Urinary bladder (tissue), 4 donors: ENCODE measurements at places on chromosomes 1 and 21. TPM values are rescaled to one million over a fixed set of nuclear protein-coding genes. Genes with fewer than 3 reads are reported as not detected.

- DNase-seq = no peak
Measured at GRCh38 chr1:158101927-158102326, 78.8 kb upstream of the CD1D start.

DNA sequence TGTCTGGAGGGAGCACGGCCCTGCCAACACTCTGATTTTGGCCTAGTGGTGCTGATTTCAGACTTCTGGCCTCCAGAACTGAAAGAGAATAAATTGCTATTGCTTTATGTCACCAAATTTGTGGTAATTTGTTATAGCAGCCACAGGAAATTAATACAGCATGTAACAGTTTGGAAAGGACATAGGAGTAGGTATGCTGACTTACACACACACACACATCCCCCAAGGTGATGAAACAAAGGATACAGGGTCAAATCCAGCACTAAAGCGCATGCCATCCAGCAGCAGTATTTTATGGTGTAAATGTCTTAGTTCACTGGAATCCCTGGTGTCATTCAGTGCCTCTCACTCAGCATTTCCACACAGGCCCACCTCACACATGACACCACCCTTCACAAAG lies 72.2 kb upstream of the MAN1A2 start:
- DNase-seq = no peak

GRCh38 chr1:245693116-245693793 lies 538.5 kb downstream of the KIF26B start:
- DNase-seq = no peak

DNA sequence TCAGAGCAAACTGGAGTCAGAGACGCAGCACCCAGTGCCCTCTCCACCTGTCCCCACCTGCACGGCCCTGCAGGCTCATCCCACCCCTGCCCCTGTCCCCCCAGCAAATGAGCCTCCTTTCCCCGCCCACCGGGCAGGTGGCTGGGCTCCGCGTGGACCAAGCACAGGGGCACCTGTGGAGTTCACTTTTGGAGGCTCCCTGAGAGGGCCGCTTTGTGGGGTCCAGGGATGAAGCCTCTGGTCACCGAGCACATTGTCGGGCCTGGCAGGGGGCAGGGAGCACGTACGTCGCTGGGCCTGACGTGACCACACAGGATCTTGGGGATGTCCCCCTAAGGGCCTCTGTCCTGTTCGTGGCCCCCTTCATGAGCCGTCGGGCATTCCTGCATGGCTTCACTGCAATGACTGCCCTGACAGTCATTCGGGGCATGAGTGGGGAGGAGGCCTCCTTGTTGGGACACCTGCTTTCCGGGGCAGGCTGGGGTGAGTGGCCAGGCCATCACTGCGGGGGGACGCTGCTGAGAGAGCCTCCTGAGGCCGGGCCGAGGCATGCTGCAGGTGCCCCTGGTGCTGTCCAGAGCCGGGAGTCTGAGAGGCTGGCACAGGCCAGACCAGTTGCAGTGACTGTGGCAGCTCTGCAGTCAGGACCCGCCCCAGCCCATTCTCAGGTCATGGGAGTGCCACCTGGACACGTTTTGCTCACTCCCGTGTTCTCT lies 19.7 kb downstream of the SLX9 start:
- DNase-seq = no peak

DNA sequence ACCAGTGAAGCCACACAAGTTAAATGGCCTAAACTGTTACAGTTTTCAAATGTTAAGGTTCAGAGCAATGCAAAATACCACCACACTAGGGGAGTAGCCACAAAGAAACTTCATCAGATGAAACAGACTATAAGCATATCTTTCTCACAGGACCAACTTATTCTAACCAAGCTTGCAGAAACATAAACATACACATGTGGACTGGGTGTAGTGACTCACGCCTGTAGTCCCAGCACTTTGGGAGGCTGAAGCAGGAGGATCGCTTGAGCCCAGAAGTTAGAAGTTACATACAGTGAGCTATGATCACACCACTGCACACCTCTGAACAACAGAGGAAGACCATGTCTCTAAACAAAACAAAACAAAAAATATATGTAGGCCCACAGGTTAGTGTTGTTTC lies 17.3 kb downstream of the WDR47 start:
- DNase-seq = no peak

DNA sequence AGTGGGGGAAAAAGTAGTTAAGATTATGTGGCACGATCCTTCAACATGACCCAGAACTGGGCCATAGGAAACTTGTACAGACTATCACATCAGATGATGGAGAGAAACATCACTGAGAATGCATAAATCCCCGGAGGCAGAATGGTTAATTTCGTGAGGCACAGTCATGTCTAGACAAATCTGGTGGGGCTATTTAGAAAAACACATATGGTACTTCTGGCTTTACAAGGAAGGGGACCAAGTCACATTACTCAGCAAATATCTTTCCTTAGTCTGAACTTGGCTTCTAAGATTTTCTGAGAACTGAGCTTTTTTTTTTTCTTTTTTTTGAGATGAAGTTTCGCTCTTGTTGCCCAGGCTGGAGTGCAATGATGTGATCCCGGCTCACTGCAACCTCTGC lies 9.2 kb upstream of the UQCRHL start:
- DNase-seq = no peak

- no peak for DNase-seq
Measured at GRCh38 chr1:15803380-15803779, 4.1 kb downstream of the UQCRHL start.

DNA sequence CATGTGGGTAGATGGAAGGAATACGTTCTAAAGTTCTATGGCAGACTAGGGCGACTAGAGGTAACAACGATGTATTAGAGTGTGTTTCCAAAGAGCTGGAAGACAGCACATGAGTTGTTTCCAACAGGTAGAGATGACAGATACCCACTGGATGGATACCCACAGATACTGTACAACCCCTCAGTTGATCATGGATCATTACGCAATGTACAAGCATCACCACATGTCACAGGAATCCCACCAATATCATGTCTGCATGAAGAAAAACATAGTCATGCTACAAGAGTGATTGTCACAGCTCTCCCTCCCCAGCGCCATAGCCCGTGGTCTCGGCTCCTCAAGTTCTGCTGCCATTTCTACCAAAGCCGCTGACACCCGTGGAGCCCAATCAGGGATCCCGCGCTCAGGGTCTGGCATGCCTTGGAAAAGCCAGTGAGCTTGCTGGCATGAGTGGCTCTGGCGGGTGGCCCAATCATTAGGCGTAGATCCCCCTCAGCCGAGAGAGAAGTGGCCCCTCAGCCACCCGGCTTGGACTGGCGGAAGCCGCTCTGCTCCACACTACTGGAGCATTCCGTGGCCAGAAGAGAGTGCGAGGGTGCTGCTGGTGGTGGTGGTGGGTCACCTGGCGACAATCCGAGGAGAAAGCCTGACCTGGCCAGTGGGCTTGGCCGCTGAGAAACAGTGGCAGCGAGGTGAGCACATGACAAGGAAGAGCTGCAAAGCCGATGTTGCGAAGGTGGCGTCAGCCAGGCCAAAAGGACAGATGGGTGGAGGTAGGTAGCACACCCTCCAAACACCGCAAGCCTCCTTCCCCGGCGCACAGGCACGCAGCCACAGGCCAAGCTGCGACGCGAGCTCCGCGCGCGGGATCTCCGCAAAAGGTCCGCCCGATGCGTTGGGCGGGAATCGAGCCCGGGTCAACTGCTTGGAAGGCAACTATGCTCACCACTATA lies 65.7 kb upstream of the FCGR2A start:
- DNase-seq = no peak

GRCh38 chr1:2999138-2999537 lies 22.1 kb upstream of the ACTRT2 start:
- no peak for DNase-seq

DNA sequence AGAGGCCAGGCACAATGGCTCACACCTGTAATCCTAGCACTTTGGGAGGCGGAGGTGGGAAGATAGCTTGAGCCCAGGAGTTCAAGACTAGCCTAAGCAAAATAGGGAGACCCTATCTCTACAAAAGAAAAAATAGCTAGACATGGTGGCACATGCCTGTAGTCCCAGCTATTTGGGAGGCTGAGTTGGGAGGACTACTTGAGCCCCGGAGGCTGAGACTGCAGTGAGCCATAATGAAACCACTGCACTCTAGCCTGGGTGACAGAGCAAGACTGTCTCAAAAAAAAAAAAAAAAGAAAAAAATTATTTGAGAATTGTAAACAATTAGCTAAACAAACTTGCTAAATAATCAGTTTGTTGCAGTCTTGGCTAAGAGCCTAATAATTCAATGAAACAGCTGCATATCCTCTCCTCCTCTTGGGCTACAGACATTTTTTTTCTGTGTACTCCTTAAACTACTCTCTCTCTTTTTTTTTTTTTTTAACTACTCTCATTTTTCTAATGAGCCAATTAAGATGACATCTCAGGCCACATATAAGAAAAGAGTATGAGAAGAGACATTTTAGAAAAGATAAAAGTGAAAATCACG lies 10.5 kb upstream of the DNAJB4 start:
- no peak for DNase-seq

DNA sequence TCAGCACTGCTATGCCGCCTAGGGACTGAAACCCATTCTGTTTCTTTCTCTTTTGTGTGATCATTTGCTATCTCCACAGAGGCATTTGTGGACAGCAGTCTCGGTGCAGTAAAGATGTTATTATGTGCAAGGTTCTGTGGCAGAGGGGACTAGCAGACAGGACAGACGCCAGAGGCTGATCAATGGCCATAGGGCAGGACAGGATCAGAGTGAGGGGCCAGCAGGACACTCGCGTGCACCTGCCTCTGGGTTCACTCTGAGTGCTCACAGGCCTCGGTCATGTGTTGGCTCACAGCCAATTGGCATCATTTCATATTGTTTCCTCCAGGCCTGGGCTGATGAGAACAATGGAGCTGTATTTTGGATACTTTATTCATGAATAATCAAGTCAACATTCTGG lies 212.6 kb downstream of the TGFB2 start:
- peak; percentile 31 for DNase-seq

DNA sequence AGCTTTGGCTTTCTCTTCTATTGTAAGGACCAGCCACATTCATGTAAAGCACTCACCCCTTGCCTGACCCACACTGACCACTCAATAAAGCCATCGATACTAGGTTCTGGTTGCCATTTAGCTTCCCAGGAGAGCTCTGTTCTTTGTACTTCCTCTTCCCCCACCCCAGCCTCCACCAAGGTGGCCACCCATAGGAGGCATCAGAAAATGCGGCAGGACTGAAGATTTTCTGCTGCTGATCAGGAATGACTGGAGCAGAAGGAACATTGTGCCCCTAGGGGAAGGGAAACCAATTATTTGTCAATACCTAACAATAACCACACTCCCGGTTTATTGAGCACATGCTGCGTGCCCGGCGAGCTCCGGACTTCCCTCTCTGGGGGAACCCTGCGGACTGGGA lies 5.2 kb upstream of the SMIM12 start:
- no peak for DNase-seq

GRCh38 chr1:163168053-163168452 lies 34.7 kb downstream of the RGS5 start:
- DNase-seq = no peak

DNA sequence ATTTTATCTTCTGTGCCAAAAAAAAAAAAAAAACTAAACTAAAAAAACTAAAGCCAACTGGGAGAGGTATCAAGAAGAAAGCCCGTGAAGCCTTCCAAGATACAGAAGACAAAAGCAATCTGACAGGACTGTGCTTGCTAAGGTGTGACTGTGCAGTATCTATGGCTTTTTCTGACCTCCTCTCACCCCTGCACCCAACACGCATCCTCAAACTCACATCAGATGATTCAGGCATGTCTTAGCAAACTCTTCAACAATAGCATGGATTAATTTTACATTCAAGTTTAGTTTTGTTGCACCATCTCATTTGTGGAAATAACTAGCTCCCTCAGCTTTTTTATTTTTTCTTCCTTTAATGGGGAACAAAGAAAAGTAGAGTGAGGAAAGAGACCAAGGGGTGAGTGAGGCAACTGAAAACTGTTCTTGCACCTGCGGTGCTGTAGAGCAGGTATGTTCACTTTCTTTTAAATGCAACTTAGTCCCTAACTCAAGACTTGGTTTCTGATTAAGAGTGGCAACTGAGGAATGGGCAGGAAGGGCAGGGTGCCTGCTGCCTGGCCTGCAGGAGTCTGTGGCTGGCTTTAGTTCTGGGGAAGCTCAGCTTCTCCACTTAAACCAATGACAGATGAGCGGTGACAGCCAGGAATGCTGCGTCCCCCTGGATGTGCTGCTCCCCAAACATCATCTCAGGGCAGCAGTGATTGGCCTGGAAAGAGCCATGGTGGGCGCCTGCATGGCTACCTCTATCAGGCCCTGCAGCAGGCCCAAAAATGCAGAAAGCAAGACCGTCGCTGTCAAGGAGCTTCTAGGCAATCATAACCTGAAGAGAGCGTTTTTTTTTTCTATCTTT lies 71.3 kb upstream of the LRRC8B start:
- DNase-seq = no peak

- no peak for DNase-seq
Measured at GRCh38 chr1:50328552-50328951, 94.7 kb downstream of the DMRTA2 start.

DNA sequence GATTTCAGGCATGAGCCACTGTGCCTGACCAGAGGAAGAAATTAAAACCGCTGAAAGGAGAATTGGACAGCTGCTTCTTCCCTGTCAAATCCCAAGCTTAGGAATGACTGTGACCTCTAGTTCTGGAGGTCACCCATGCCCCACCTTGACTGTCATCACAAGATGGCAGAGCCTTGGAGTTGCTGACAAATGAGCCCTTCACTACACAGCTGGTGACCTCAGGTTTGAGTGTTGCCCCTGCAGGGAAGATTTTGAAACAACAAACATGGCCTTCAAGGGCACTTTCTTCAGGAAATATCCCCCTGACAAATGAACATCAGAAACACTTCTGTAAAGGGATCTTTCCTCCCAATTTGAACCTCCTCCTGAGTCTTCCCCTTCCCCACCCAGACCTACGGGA lies 6.9 kb upstream of the SLC45A3 start:
- no peak for DNase-seq

DNA sequence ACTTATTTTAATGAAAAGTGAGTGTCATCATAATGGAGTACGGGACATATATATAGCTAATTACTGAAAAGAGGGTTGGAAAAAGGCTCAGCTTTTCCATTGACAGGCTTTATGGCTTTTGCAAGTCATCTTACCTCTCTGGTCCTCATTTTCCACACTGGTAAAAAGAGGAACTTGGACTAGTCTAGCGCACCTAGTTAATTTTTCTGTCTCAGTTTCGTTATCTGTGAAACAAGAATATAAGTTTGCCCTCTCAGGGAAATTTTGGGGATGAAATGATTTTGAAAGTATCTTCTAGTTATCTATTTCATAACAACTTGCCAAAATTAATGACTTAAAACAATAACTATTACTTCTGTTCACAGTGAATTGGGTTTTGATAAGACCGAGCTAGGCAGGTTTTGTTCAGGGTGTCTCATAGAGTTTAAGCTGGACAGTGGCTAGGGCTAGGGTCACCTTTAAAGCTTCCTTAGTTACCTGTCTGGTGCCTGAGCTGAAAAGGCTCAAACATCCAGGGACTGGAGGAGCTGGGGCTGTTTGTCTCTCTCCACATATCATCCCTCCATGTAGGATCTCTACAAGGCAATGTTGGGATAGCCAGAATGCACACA lies 91.7 kb downstream of the TYW3 start:
- no peak for DNase-seq

The DENND2C gene
- total RNA-seq = 8.8 TPM

The TRAPPC3 gene
- 43.9 TPM for total RNA-seq

The DAB1 gene
- 4.9 TPM for total RNA-seq

The FABP3 gene
- 42.1 TPM for total RNA-seq

The TNFRSF1B gene
- total RNA-seq = 11.7 TPM

The OPTC gene
- total RNA-seq = not detected

The LRRC40 gene
- 41.7 TPM for total RNA-seq

The KRTAP11-1 gene
- not detected for total RNA-seq

The IPP gene
- 19.0 TPM for total RNA-seq
